Stimulated activated CD4-positive, alpha-beta T cell treated with anti-CD3 and anti-CD28 coated beads, Interleukin-1b, Interleukin-23, amount 100 ng/mL, for 24 hours (primary cell): ENCODE measurements at places on chromosomes 1 and 21.

DNA sequence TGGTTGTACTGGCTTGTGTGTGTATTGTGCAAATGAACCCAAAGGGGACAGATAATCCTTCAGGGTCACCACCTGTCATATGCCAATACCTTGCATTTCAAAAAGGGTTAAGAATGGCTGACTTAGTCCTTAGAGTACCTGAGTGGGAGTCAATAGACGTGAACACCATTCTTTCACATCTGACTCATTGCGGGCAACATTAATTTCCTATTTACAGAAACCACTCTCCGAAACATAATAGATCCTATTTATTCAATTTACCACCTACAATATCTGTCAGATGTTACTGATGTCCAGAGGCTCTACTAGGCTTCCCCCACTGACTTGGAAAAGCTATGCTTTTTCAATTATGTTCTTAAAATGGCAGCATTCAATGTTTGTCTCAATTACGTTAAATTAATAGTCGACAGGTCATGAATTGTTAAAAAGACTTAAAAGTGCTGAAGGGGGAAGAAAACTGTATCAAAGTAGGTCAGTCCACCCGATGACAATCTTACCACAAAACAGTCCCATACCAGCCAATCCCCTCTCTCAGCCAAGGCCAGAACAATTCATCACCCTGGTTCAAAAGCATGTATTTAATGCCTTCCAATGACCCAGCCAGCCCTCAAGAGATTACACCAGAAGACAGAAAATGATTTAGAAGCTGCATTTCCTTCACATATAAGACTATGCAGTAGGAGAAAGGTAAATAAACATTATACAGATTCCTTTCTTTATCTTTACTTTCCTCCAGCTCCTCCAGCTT is 48.6 kb upstream of the PLA2G2C start:
- DNase-seq = no peak

- DNase-seq = no peak
These were observed 80.8 kb downstream of the STUM start for GRCh38 chr1:226629210-226629895.

- DNase-seq = no peak
These were observed 1346.1 kb downstream of the BRINP3 start for GRCh38 chr1:189131576-189131975.

GRCh38 chr1:38085666-38086330 is 39.2 kb upstream of the POU3F1 start:
- no peak for DNase-seq

- DNase-seq = no peak
These were observed 42.1 kb upstream of the IPO9 start for GRCh38 chr1:201786824-201787223.

DNA sequence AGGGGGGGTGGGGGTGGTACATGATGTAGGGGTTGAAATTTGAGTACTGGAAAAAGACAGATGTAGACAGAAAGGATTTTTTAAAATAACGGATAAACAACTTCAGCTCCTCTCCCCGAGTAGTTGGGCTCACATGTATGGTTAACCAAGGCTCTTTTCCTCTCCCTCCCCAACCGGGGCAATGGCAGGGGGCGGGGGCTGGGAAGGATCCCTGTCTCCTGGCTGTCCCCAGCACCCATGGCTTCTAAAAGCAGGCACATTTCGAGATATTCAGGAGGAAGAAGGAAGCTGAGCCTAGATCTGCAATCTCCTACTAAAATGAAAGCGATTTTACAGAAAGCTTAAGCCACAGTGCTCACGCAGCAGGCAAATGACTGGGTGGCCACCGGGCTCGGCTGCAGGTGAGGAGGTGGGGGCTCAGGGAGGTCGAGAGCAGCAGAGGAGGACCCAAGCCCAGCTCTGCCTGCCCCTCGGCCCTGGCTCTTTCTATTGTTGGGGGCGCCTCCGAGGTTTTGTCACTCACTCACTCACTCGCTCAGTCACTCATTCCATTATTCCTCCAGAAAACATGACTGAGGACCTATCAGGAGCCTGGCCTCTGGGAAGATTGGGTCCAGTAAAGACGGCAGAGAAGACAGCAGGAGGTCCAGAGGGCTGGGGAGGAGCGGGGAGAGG is 573.3 kb downstream of the PTPRU start:
- no peak for DNase-seq

GRCh38 chr1:1487701-1488100 is 16.1 kb downstream of the ATAD3B start:
- DNase-seq = no peak

- DNase-seq = no peak
These were observed 122.5 kb downstream of the NR5A2 start for GRCh38 chr1:200150006-200150405.

- no peak for DNase-seq
These were observed 255.9 kb downstream of the NFIA start for GRCh38 chr1:61337981-61338848.

- no peak for DNase-seq
These were observed 7.7 kb upstream of the DMBX1 start for GRCh38 chr1:46481961-46482360.

DNA sequence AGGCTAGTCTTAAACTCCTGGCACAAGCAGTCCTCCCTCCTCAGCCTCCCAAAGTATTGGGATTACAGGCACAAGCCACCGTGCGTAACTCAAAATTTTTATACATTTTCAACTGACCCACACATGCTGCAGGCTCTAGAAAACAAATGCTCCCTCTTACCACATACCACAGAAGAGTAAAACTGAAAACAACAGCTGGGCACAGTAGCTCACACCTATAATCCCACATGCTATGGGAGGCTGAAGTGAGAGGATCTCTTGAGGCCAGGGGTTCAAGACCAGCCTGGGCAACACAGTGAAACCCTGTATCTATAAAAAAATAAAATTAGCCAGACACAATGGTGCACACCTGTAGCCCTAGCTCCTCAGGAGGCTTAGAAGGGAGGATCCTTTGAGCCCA is 56.7 kb downstream of the AKT3 start:
- DNase-seq = no peak

DNA sequence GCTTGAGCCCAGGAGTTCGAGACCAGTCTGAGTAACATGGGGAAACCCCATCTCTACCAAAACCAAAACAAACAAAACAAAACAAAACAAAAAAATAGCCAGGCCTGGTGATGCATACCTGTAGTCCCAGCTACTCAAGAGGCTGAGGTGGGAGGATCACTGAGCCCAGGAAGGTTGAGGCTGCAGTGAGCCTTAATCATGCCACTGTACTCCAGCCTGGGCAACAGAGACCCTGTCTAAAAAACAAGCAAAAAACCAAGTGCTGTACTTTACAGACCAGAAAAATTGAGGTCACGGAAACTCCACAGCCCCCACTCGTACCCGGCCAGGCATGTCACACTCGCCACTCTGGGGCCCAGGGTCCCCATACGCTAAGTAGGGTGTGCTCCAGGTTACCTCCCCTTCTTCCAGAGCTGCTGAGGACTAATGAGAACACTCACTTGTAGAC is 22.9 kb downstream of the ATP2B4 start:
- no peak for DNase-seq

DNA sequence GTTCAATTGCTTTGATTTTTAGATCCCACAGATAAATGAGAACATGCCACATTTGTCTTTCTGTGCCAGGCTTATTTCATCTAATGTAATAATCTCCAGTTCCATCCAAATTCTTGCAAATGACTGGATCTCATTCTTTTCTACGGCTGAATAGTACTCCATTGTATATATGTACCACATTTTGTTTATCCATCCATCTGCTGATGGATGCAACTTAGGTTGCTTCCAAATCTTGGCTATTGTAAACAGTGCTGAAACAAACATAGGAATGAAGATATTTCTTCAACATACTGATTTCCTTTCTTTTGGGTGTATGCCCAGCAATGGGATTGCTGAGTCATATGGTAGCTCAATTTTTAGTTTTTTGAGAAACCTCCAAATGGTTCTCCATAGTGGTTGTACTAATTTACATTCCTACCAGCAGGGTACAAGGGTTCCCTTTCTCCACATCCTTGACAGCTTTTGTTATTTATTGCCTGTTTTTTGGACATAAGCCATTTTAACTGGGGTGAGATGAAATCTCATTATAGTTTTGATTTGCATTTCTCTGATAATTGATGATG is 344.4 kb downstream of the KCTD3 start:
- no peak for DNase-seq

DNA sequence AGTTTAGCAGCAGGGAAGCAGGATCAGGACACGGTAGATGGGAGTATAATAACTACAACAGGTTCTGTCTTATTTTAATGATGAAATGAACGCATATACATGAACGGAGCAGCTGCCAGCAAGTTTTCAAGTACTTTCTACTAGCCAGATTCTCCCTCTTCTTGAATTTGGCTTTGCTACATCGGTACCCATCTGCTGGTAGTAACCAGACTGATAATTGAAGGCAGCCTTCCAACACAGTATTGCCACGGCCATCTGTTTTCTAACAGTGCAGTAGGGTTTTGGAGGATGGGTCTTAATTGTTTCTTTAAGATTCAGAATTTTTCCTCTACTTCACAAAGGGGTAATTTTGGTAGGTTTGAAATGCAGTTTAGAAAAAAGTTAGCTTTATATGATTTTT is 33.4 kb downstream of the CENPF start:
- no peak for DNase-seq

- DNase-seq = no peak
These were observed 35.1 kb downstream of the CNIH3 start for GRCh38 chr1:224651188-224651587.

DNA sequence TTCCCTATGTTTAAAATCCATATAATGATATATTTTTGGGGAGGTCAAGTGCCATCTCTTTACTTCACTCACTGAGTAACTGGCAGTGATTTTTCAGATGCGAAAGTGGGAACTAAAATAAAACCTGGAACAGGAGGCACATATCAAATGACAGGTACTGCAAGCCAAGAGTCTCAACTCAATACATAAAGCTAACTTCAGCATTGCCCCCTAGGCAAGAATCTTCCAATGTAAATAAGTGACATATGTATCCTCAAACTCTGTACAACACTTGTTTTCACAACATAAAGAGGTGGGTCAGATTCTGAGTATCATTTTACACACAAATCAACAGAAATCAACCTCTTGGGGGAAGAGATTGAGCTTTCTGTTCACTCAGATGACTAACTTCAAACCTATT is 18.1 kb downstream of the DCAF8 start:
- DNase-seq = no peak

DNA sequence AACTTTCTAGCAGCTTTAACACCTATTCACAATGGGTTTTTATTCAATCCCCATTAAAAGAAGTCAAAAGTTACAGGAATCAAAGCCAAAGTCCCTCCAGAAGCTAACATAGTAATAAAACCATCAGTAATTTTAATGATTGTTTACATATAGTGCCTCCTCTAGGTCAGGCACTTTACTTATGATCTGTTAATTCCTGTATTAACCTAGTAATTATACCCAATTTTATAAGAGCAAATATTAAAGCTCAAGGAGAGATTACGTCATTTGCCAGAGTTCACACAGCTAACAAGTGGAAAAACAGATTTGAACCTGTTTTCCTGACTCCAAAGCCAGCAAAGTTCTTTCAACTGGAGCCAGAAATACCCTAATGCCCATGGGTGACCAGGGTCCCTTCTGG is 112.9 kb upstream of the F3 start:
- no peak for DNase-seq

GRCh38 chr1:180908074-180908765 is 4.5 kb upstream of the KIAA1614 start:
- DNase-seq = no peak

- no peak for DNase-seq
These were observed 42.5 kb downstream of the ETS2 start for GRCh38 chr21:38848187-38848609.

- no peak for DNase-seq
These were observed 266.8 kb downstream of the VAV3 start for GRCh38 chr1:107698161-107698560.

DNA sequence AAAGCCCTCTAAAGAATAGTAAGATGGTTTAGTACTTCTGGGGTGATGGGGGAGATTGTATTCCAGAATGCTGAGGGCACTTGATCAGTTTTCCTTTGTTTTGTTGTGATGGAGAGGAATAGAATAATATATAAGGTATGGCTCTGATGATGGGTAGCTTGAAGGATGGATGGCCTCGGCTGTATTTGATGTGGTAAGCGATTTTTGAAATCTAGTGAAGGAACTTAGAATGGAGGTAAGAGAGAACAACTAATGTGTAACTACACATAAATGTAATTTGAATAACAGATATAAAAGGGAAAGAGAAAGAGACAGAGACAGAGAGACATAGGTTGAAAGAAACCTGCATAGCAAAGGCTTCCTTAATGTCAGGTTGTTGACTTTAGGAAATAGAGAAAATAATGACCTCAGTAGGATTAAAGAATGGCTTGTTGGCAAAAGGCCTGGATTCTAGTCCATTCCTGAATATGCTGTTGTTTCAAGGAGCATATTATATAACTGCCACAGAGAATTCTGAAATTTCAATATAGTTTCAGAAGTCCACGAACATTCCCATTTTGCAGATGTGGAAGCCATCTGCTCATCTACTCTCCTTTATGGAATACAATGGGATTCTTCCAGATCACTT is 58.7 kb downstream of the NIBAN1 start:
- no peak for DNase-seq

- no peak for DNase-seq
These were observed 55.5 kb downstream of the GADD45A start for GRCh38 chr1:67740543-67740942.

DNA sequence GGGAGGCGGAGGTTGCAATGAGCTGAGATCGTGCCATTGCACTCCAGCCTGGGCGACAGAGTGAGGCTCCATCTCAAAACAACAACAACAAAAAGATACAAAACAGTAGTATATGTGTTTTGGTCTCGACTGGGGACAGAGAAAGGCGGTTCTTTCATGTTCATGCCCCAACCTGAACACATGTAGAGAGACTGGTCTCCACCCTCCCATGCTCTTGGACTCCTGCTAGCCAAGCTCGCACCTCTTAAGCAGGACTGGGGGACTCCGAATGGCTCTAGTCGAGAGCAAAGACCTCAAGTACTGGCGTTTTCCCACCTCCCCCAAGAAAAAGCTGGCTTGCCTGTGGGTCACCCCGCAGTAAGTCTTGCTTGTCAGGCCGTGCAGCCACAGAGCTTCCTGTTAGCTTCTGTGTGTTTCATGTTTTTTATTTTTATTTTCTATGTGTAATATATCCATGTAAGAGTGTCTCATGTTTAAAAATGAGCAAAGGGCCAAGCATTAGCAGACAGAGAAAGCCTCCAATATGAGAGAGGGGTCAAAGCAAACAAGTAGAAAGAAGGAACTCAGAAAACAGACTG is 91.6 kb downstream of the SCCPDH start:
- no peak for DNase-seq

- no peak for DNase-seq
These were observed 36.9 kb downstream of the PIK3C2B start for GRCh38 chr1:204457666-204458065.
